ENCODE measurements at places on chromosomes 1 and 21. TPM values are rescaled to one million over a fixed set of nuclear protein-coding genes. Genes with fewer than 3 reads are reported as not detected.

DNA sequence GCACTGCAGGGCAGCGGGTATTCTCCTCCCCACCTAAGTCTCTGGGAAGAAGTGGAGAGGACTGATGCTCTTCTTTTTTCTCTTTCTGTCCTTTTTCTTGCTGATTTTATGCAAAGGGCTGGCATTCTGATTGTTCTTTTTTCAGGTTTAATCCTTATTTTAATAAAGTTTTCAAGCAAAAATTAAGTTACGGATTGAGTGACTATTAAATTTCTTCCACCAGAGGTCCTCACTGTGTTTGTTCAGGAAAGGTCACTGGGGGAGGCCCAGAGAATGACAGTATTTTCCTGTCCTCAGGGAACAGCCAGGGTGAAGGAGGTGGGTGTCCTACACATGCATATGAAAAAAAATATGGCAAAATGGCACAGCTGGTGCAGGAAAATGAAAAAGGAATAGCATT lies 4.4 kb upstream of the ELF3 start:
- DNase-seq, result no peak

DNA sequence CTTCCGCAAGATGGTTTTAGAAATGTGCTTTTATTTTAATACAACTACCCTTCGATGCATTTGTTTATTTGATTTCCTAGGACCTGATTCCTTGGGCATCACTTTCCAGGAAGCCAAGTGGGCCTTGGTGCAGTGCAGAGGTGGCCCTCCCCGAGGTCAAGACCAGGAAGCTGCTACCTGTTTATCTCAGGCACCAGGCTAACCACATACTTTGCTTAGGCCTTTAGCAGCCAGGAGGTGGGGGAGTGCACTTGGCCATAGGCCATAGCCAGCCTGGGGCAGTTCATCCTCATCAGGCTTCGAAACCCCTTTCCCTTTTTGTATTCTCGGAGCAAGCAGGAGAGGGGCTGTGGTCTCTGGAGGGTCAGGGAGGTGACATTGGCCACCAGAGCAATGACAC lies 45.4 kb downstream of the SMYD2 start:
- DNase-seq, result no peak

GRCh38 chr1:154427173-154428139 lies 22.3 kb downstream of the IL6R start:
- DNase-seq, result no peak

DNA sequence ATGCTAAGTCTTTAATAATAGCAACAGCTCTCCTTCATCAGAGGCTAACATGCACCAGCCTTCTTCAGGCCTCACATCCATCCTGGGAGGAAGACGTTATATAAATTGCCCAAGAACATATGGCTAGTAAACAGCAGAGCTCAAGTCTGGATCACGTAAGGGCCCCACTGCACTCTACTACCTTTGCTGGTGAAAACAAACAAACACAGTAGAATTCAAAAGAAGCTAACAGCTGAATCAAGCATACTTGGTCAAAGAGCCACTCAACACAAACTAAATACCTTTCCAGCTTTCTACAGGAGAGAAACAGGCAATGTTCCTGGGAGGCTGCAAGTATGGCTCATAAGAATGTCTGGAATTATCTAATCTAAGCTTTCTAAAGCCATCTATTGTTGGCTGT lies 66.0 kb downstream of the WLS start:
- no peak for DNase-seq

- no peak for DNase-seq
These were observed 4.9 kb downstream of the SPTA1 start for GRCh38 chr1:158681606-158682005.

- DNase-seq, result no peak
These were observed 4.1 kb downstream of the CEP104 start for GRCh38 chr1:3852711-3853485.

DNA sequence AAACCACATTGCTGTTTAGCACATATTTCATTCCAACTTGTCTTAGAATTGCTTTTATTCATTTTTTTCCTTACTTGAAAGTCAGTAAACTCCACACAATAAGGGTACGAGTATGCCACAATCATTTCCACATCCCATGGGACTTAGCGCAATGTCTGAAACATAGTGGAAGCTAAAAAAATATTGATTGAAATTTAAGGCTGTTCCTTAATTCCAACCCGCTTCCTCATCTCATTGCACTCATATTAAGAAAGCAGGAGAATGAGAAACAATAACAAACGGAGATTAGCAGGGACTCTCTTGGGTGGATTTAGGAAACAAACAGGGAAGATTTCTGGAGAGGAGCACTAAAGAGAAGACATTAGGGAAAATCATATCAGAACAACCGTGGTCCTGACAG lies 39.3 kb upstream of the RGS4 start:
- no peak for DNase-seq

DNA sequence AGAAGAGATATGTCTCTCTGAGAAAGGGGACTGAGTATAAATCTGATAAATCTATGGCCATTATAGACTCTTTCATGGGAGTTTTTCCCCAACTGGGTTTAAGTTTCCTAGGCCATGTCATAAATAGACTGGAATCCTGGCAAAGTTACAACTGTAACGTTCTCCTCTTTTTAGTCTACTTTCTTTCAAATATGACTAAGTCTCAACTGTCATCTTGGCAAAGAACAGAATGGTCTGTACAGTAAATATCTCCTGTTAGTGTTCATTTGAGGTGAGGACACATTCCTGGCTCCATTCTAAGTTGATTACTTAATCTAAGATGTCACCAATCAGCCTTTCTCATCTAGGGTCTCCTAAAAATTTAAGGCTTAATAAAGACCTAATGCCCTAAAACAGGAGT lies 300.5 kb downstream of the BRINP2 start:
- no peak for DNase-seq

GRCh38 chr1:39016604-39017171 lies 9.5 kb upstream of the NDUFS5 start:
- DNase-seq, result no peak

DNA sequence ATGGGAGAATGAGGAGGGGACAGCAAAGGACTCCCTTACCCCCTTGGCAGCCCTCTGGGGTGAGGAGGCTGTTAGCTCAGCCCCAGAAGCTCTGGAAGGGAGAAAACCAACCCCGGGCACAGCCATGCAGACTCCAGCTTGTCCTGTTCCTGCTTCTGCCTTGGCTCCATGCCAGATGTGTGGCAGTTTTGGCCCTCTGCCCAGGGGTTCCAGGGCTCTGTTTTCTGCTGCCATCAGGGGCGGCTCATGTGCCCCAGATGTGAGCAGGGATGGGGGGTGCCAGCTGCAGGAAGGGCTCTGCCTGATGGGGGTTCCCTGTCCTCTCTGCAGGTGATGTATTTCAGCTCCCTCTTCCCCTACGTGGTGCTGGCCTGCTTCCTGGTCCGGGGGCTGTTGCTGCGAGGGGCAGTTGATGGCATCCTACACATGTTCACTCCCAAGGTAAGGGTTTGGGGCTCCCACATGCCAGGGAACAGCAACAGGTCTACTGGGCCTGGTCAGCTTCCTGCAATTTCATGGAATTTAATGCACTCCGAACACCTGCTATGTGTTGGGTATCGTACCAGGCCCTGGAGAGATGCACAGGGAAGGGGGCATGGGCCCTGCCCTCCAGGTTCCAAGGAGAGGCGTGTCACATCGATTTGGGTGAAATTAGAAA lies 26.1 kb downstream of the SLC6A17 start:
- no peak for DNase-seq

DNA sequence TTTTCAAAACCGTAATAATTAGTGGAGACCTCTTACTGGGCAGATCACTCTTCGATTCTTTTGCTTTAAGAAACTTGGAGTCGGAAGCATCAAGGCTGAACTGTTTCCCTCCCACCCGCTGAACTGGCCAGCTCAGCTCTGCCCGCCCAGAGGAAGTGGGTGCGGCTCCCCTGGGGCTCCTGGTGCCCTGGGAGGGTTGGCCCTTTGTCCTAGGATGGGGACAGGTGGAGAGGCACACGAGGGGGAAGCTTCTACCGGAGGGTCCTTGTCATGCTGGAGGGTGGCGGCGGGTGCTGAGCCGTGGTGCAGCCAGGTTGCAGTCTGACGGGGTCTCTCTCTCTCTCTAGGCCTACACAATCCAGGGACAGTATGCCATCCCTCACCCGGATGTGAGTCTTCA lies 64.3 kb upstream of the COL6A1 start:
- DNase-seq, result no peak

Gene CFAP107
- total RNA-seq, result not detected

Gene KRTAP11-1
- not detected for total RNA-seq

Gene SORT1
- total RNA-seq, result 169 TPM

Gene AMY2A
- total RNA-seq, result 2.7 TPM

Gene MYCL
- total RNA-seq, result 0.32 TPM
